ENCODE measurements at places on chromosomes 11 and 22.

- DNase-seq = no peak
Observed at GRCh38 chr11:10488934-10489691, 34.0 kb downstream of the AMPD3 start.

- DNase-seq = no peak
Observed at GRCh38 chr22:17810570-17811116, 36.4 kb upstream of the BID start.

GRCh38 chr11:16703795-16704194 is 34.7 kb upstream of the C11orf58 start:
- DNase-seq = no peak

DNA sequence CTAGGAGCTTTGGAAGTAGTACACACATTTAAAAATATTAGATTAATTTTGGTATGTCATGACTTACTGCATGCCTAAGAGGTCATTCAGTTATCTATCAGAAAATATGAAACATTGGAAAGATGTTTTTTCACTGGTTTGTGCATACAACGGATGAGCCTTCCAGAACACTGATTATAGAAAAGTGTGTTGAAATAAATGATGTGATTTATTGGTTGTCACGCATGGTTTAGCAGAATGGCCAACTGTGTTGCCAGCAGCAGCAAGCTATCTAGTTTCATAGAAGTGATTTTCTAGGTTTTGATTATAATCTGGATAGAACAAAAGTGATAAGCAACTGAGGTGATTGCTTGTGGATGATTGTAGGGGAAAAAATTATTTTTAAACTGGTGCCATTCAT is 53.6 kb downstream of the DDX10 start:
- no peak for DNase-seq

- no peak for DNase-seq
Observed at GRCh38 chr11:82901922-82902485, 468 bp downstream of the DDIAS start.

- no peak for DNase-seq
Observed at GRCh38 chr11:35152575-35152974, 13.6 kb downstream of the CD44 start.

GRCh38 chr22:27399161-27399560 is 402.4 kb downstream of the MN1 start:
- no peak for DNase-seq

GRCh38 chr11:125948278-125949051 is 2.6 kb downstream of the VSIG10L2 start:
- no peak for DNase-seq

DNA sequence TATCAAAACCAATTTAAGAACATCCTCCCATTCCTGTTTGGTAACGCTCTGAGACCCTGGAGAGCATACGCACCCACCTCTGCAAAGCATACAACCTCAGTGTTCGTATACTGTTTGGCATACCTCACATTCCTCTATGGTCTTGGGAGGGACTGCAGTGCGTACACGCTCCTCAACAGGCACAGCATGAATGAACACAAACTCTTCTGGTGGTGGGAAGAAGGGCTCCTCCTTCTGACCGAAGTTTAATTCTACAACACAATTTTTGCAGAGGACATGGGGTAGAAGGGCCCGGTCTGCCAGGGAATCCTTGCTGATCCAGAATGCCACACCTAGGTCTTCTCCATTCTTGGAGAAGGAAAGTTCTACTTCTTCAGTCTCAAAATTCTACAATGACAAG is 5.3 kb downstream of the HNRNPUL2 start:
- DNase-seq = no peak

DNA sequence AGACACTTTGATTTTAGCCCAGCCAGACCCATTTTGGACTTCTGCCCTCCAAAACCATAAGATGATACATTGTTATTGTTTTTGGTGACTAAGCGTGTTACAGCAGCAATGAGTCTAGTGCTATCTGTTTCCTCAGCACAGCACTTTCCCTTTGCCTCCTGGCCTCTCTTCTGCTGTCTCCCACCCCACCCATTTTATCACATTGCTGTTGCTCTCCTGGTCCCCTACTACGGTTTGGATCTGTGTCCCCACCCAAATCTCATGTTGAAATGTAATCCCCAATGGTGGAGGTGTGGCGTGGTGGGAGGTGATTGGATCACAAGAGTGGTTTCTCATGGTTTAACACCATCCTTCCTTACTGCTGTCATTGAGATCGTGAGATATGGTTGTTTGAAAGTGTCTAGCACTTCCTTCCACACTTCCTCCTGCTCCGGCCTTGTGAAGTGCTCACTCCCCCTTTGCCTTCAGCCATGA is 59.8 kb upstream of the CD82 start:
- DNase-seq = no peak

GRCh38 chr22:19043121-19044085 is 78.8 kb downstream of the DGCR2 start:
- DNase-seq = no peak

DNA sequence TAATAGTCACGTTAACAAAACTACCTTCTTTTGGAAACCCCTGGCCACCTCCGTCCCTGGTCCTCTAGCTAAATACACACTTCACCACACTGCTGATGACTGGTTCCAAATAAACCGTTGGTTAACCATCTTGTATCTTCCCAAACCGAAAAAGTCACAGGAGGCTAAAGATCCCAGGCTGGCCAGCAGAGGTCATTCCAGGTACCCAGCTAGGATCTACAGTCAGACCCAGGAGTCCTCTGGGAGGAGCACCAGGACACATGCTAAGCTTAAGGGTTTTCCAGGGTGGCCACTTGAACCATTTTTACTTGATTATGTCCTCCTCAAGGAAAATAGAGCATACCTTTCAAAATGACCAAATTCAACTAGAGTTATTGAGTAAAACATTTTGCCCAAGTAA is 103.2 kb downstream of the ETS1 start:
- DNase-seq = no peak
